Hepatocyte (in vitro differentiated cells): ENCODE measurements at places on chromosomes 4 and X. TPM values are rescaled to one million over a fixed set of nuclear protein-coding genes. Genes with fewer than 3 reads are reported as not detected.
A peak's percentile ranks its signal among the peaks of the same experiment; 100 is the strongest.

Gene DUSP21
- not detected in 2 replicates for total RNA-seq

Gene RADX
- 2.6 and 4.2 TPM in 2 replicates for total RNA-seq

Gene MCUB
- 6.2 and 6.9 TPM in 2 replicates for total RNA-seq

GRCh38 chr4:149161247-149161646 is 654.4 kb downstream of the IQCM start:
- no peak for DNase-seq

DNA sequence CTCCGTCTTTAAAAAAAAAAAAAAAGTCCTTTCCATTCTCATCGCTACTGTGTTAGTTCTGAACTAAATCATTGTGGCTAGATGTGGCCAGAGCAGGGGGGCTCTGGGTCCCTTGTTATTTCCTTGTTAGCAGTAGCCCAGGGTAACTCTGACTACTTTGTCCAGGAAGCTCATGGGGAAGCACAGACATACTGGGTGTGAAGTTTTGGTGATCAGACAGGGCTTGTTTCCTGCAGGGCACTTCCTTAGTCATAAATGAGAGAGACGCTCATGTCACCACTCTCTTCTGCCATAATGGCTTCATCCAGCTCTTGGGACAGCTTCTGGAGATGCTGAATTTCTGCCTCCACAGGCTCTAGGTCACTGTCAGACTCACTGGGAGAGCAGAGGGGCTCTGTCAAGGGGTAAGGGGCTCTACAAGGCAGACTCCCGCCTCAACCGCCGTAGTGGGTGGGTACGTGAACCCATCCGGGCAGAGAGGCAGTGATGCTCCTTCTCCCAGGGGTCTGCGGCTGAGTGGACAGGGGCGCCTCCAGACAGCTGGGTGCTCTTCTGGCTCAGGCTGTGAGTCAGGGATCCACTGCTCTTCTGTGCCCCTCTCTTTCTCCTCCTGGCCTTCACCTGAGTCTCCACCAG is 12.9 kb downstream of the STIM2 start:
- no peak for DNase-seq

GRCh38 chr4:114494246-114494803 is 104.3 kb upstream of the UGT8 start:
- no peak for DNase-seq

DNA sequence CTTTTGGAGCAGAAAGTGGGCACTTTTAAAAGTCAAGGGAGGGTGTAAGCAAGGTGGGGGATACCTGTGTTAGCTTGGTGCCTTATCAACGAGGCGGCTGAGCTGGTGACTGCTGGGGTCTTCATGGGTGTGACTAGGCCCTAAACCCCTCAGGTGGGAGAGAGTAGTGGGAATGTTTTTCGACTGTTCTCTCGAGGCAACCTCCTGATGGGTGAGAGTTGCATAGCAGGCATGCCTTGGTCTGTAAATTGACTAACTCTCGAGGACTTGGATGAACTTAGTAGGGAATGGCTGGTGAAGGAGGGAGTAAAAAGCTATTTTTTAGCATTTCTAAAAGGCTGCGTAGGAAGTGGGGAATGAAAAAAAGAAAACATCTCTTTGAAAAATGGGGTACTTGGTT is 80.0 kb downstream of the ARHGAP10 start:
- DNase-seq = no peak

DNA sequence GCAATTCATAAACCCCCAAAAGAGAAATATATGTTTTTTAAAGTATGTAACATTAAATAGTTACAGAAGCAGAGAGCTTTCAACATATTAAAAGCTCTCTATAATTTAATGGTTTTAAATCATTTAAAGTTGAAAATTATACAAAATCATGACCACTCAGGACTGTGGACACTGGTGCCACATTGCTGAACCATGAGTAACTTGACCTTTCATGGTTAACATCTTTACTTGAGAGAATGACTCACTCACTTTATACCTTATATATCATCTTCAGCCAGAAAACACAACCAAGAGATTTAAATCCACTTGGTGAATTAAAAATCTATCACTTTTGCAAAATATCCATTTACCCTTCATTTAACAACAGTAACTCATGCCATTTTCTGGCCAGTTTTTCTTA is 584.3 kb upstream of the SMIM31 start:
- DNase-seq = no peak

GRCh38 chrX:49177873-49178480 is 6.3 kb downstream of the PLP2 start:
- no peak for DNase-seq

DNA sequence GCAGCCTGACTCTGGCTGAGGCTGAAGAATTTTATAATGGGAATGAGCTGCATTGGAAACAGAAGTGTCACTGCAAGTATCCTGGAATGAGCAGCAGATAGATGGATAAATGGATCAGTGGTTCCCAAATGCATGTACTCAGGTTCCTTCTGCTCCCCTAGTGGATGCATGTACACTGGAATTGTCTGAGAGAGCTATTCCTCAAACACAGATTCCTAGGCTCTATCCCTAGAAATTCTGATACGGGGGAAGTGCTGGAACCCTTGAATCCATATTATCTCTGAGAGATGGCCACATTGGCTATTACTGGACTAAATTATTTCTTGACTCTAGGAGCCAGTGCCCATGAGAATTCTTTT is 64.8 kb downstream of the TMEM131L start:
- DNase-seq = no peak

- DNase-seq = no peak
Observed at GRCh38 chr4:66636349-66636748, 909.0 kb downstream of the CENPC start.

DNA sequence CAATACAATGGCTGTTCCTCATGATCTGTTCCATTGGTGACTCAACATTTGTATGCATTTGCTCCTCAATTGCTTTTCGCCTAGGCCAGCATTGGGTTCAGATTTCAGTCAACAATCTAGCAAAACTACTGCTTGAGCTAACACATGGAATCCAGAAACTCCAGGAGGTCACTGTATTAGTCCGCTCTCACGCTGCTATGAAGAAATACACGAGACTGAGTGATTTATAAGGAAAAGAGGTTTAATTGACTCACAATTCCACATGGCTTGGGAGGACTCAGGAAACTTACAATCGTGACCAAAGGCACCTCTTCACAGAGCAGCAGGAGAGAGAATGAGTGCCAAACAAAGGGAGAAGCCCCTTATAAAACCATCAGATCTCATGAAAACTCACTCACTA is 67.1 kb downstream of the RXFP1 start:
- no peak for DNase-seq

GRCh38 chrX:52352551-52352950 is 16.3 kb upstream of the XAGE2 start:
- DNase-seq = no peak

GRCh38 chrX:19034025-19034424 is 50.1 kb upstream of the PHKA2 start:
- DNase-seq = no peak

GRCh38 chr4:1079711-1080265 is 33.6 kb downstream of the RNF212 start:
- no peak for DNase-seq

DNA sequence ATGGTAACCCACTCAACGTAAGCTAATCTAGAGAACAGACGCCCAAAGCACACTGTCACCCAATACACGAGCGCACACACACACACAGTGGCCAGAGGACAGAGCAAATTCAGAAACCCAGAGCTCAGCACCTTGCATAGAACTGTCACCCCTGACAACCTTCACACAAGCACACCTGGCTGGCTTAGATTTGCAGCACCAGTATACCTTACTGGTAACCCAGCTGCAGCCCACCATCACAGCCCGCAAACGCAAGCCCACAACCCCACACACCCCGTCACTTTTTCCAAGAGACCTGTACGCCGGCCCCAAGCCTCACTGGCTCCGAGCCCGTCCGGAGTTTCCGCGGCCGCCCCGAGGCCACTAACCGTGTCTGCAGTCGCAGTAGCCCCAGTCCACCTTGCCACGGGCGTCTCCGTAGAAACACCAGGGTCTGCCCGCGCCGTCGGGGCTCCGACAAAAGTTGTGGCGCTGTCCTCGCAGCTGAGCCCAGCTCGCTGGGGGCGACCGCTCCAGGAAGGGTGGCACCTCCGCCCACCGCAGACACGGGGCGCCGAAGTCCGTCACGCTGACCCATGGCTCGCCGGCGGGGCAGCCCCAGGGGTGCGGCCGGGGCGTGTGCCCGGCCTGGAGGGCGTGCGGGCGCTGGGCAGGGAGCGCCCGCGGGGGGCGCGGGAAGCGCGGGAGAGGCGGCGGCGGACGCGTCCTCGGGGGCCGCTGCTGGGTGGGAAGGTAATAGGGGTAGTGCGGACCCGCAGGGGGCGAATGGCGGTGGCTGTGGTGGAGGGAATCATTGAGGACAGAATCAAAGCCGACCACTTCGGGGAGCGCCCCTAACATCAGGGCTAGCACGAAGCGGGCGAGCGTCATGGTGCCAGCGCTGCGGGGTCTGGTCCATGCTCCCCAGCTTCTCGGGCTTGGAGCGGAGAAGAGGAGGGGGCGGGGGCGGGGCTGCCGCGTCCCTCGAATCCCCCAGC is 664 bp downstream of the PRSS12 start:
- peak; percentile 45 for DNase-seq

GRCh38 chr4:146063143-146063542 is 112.4 kb upstream of the LSM6 start:
- no peak for DNase-seq

GRCh38 chrX:70970482-70970995 is 39.6 kb upstream of the SLC7A3 start:
- DNase-seq = no peak

- no peak for DNase-seq
Observed at GRCh38 chr4:76756416-76756815, 141.5 kb downstream of the SOWAHB start.

GRCh38 chr4:150130933-150131332 is 52.7 kb downstream of the DCLK2 start:
- DNase-seq = no peak

DNA sequence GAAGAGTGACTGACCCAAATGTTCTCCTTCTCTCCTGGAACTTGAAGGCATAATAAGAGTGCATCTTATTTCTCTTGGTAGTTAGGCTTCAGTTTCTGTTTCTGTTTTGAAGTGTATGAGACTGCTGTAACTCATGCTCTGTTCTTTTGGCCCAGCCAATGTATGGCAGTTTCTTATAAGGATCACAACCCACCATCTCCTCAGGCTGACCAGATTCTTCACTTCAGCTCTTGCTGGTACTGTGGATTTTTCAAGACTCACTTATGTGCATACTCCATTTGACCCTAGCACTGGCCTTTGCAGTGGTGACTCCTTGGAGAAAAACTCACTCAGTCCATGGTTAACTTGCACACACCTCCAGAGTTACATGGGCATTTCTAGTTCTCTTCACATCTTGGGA is 9.6 kb upstream of the YTHDC1 start:
- DNase-seq = no peak

GRCh38 chrX:132188175-132188574 is 31.1 kb downstream of the RAP2C start:
- DNase-seq = no peak

DNA sequence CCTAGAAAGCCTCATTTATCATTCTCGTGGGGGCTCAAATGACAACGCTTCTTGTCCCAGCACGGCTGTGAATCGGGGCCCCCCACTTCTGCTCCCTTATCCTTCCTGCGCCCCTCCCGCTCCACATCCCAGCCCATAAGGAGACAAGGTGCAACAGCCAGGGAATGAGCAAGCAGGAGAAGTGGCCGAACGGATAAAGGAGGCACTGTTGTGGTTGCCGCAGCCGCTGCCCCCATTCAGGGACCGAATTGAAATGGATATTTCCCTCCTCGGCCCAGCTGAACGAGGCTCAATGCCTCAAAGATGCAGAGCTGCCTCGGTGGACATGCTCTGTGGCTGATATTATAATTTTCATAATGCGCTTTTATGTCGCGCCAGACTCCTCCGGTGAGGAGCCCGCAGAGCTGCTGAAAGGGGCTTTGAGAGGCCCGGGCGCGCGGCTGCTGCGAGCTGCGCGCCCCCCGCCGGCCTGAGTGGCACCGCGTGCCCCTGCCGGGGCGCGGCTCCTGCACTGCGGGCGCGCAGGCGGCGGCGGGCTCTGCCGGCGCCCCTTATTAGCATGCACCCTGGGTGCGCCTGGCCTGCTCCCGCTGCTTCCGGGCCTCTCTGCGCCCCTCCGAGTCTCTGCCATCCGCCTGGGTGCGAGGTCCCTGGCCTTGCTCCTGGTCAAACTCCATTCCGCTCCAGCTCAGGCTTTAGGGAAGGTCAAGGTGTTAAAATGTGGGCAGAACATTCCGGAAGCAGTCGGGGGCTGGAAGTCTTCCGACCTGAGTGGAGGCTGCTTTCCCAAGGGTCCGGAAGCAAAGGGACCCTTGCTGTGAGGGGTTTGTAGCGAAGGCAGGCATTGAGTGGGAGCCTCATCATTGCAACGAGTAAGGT is 68.2 kb upstream of the TMEM33 start:
- no peak for DNase-seq

GRCh38 chr4:139828966-139829664 is 163.5 kb downstream of the MGST2 start:
- no peak for DNase-seq

- DNase-seq = no peak
Observed at GRCh38 chr4:12595489-12595888, 888.7 kb downstream of the RAB28 start.

DNA sequence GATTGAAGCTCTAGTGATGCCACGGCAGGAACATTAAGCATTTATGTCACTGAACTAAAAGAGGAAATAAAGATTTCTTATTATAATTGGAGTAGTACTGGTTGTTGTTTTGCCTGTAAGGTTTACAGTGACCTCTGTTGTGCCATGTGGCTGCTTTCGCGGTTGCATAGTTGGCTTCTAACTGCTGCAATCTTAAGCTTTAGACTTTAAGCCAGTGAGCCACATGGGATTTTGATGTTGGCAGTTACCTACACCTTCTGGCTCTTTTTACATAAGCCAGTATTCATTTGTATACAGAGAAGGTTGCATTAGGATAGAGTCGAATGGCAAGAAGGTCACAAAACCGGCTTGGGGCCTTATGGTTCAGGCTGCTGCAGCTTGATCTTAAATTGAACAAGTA is 1311.6 kb downstream of the RAPGEF2 start:
- DNase-seq = no peak

DNA sequence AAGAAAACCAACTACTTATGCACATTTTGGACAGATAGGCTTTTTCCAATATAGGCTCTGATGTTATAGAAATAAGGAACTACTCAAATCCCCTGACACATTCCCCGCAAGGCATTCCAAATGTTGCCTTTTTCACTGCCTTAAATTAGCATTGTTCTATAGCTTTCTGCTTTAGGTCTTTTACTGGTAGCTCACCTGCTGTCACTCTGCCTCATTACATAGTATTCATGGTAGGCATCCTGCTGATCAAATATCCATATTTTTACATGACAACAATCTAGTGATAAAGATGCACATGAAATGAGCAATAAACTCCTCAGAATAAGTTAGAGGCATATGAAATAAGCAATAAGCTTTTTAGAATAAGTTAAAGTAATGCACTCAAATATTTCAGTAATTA is 542.7 kb downstream of the FAM133A start:
- no peak for DNase-seq

- no peak for DNase-seq
Observed at GRCh38 chr4:37241647-37242046, 2.9 kb upstream of the NWD2 start.
